ENCODE measurements at places on chromosomes 13 and 19.

DNA sequence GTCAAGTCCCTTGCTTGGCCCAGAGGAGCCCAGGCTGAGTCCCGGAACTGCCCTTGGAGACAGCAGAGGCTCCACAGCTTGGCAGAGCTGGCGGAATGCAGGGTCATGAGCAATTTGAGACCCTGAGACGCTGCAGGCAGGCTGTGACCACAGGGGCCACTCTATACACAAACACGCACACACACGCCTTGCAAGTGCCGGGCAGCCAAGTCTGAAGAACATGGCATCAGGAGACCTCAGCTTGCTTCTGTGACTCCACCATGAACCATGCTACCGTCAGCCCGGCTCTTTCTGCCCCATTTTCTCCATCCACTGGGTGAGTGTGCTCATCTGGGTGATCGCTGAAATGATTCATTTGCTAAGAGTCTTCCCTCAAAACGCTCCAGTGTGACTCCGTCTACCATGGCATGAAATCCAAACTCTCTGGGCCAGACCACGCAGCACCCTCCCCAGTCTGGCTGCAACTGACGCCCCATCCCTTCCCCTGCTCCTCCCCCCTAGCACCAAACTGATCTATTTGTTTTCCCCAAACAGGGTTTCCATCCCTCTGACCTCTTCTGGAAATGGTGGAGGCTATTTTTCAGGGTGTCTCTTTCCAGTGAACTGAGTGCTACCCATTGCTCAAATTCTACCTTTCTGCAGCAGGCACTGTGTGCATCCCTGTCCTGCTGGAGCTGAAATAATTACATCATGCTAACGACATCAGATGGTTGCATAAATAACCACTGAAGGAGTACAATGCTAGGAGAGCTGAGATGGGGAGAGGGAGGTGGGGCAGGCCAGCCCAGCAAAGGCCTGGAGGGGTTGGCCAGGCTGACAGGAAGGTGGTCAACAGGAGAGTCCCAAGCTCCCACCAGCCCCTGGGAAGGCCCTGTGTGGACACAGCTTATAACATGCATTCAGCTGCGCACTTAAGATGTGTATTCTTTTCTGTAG is 3.1 kb downstream of the CARS2 start:
- DNase-seq, result no peak

- no peak for DNase-seq
These were observed 1092.8 kb downstream of the PCDH9 start for GRCh38 chr13:66137384-66137783.

- no peak for DNase-seq
These were observed 57.2 kb downstream of the SOX1 start for GRCh38 chr13:112124141-112124540.

DNA sequence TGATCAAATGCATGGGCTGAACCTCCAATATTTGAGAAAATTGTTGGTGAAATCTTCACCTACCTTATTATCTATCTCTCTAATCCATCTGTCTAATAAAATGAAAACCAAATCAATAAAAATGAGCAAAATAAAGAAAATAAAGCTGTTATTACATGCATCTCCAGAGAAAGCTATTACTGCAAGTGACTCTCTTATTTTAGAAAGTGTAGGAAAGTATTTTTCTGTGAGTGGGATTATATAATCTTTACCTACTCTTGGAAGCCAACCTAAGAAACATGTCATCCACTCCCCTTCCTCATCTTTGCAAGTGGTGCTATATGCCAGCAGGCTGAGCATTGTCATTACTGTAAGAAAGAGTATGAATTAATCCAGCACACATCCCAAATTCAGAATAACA is 191.5 kb upstream of the RFC3 start:
- no peak for DNase-seq

- DNase-seq, result no peak
These were observed 301.9 kb downstream of the SPRY2 start for GRCh38 chr13:80039000-80039399.

- no peak for DNase-seq
These were observed 11.2 kb upstream of the KLF12 start for GRCh38 chr13:74145249-74145975.

- DNase-seq, result no peak
These were observed 111.5 kb downstream of the TEX26 start for GRCh38 chr13:31043957-31044356.

- no peak for DNase-seq
These were observed 9.0 kb upstream of the MYDGF start for GRCh38 chr19:4678881-4679790.

DNA sequence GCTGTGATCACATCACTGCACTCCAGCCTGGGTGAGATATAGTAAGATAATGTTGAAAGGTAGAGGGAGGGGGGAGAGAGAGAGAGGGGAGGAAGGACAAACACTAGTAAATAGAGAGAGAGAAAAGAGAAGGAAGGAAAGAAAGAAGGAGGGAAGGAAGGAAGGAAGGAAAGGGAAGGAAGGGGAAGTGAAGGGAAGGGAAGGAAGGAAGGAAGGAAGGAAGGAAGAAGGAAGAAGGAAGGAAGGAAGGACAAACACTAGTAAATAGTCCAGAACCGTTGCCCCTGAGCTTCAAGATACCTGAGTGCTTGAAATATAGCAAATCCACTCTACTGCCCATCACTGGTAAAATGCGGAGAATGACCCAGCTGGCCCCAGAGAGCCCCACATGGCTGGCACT is 156.5 kb upstream of the ZNF507 start:
- no peak for DNase-seq

DNA sequence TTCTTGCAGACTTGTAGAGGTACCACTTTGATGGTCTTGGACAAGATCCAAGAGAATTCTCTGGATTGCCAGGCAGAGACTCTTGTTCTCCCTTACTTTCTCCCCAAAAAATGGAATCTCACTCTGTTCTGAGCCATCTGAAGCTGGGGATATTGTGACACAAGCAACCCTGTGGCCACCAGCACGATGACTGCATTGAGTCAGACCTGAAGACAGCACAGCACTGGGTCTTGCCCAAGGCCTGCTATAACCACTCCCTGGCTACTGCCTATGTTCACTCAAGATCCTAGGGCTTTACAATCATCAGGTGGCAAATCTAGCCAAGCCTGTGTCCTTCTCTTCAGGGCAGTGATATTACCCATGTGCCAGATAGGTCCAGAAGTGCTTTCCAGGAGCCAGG is 202.5 kb upstream of the SERP2 start:
- DNase-seq, result no peak

DNA sequence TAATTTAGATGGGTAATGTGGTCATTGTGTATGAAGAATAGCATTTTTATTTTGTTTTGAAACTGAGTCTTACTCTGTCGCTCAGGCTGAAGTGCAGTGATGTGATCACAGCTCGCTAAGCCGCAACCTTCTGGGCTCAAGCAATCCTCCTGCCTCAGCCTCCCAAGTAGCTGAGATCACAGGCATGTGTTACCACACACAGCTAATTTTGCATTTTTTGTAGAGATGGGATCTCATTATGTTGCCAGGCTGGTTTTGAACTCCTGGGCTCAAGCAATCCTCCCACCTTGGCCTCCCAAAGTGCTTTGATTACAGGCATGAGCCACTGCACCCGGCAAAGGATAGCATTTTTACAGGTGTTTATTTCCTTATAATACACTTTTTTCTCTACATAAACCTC is 36.6 kb downstream of the SERTM1 start:
- no peak for DNase-seq

DNA sequence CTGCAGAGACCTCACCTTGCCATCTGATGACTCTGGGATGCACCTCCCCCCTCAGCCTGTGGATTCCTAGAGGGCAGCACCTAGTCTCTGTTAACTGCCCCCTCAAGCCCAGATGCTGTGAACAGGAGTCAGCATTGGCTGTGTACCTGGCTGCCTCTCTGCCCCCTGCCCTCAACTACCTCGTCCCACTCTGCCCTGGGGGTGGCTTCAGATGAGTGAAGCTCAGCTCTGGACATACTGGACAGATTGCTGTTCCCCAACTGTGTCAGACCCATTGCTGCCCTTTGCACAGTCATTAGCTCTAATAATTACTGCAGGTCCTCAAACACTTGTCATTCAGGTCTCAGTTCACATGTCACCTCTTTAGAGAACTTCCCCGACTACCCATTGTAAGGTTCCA is 182.1 kb upstream of the TSHZ3 start:
- no peak for DNase-seq

DNA sequence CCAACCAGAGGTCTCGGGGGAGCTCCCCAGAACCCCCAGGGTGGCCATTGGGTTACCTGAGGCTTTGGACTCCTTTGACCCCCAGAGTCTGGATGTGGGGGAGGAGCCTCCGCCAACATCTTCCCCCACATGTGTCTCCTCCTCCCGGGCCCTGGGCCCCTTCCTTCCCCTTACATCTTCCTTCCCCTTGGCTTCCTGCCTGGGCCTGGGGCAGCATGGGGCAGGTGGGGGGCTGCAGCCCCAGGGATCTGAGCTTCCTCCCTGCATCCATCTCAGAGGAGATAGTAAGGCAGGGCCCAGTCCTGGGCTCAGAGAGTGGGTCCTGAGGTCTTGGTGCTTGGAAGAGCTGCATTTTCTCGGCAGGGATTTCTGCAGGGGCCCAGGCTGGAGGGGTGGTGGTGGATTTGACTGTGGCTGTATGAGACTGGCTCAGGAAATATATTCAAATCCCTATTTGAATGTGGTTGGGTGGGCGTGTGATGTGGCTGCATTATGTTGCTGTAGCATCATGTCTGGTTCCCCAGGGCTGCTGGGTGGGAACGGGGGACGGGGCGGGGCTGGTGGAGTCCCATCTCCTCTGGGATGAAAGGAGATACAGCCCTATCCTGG is 919 bp downstream of the VAV1 start:
- peak; percentile 74 for DNase-seq

DNA sequence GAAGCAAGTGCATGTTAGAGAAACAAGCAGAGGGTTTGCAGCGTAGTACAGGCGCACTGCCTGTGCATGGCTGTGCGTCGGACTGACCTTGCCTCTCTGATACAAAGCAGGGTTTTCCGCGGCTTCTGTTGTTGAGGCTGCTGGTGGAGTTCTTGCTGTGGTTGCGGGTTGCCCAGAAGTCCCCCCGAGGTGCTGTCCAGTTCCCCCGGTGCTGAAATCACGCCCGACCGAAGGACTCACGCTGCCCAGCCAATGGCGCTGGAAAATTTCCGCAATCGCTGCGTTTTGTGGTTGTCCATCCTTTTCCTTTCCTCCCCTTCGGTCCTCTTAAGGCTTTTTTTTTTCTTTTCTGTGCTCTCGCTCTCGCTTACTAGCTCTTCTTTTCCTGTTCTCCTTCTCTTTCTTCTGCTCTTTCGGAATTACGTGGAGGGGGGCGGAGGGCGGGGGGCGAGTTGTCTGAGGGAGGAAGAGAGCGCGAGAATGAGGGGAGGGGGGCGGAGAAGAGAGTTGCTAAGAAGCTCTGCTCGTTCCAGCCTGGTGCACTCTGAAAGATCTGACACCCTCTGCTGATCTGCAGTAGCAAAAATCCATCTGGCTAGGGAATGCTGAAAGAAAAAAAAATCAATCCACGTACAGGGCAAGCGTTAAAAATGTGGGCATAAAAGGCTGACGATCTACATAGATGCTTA is at the start of gene SLITRK1:
Gene SLITRK1, minus strand, starts transcription at position 558 of the 689 bp plus-strand sequence. CDS start 967 bp downstream, outside the sequence.
- DNase-seq, result peak; percentile 31

GRCh38 chr19:1377176-1377964 is 6.3 kb upstream of the NDUFS7 start:
- DNase-seq, result no peak

GRCh38 chr13:69300131-69300530 is 807.5 kb upstream of the ATXN8OS start:
- no peak for DNase-seq

- DNase-seq, result no peak
These were observed 77.2 kb upstream of the ARHGEF7 start for GRCh38 chr13:111037927-111038326.

GRCh38 chr13:88086577-88086976 is 415.4 kb downstream of the SLITRK5 start:
- no peak for DNase-seq

DNA sequence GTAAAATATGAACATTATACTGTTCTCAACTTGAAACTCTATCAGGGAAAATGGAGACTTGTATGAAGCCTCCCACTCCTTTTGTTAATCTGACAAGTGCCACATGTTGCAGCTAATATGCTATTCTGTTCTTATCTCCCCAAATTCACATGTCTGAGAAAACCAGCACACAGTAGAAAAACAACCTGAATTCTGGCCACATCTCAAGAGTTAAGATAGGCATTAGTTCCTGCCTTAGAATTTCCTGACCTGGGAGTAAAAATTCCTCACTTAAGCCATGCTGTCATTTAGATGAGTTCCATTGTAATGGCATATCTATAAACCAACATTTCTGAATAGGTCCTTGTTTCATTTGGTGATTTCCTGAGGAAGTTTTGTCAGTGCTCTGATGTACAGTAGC is 1098.5 kb downstream of the EFNB2 start:
- DNase-seq, result no peak

- DNase-seq, result no peak
These were observed 241.9 kb downstream of the UQCRFS1 start for GRCh38 chr19:28971049-28971448.

- DNase-seq, result peak; percentile 55
These were observed at the start of gene MYDGF for GRCh38 chr19:4669723-4670480. MYDGF (minus strand) TSS chr19:4670342; CDS start chr19:4670334, 8 bp downstream.

DNA sequence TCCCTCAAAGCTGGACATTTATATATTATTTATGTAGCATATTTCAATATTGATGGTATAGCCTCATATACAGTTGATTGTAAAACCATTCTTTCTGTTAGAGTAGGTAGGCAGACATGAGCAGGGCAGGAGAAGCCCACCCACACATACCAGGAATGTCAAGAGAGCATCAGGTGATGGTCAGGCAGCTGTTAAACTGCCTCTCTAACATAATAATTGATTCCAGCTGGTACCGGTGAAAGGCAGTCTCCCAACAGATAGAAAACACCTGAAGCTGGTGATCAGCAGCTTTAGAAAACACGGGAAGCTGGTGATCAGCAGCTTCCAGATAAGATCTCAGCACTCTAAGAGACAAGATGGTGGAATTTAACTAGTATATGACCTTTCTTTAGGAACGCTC is 132.9 kb downstream of the SLITRK6 start:
- DNase-seq, result no peak

GRCh38 chr13:69737129-69737935 is 370.3 kb upstream of the ATXN8OS start:
- DNase-seq, result no peak

- DNase-seq, result peak; percentile 8
These were observed 186.2 kb upstream of the GPR12 start for GRCh38 chr13:26946684-26947343.

GRCh38 chr19:33254245-33254824 is 28.7 kb upstream of the SLC7A10 start:
- no peak for DNase-seq

DNA sequence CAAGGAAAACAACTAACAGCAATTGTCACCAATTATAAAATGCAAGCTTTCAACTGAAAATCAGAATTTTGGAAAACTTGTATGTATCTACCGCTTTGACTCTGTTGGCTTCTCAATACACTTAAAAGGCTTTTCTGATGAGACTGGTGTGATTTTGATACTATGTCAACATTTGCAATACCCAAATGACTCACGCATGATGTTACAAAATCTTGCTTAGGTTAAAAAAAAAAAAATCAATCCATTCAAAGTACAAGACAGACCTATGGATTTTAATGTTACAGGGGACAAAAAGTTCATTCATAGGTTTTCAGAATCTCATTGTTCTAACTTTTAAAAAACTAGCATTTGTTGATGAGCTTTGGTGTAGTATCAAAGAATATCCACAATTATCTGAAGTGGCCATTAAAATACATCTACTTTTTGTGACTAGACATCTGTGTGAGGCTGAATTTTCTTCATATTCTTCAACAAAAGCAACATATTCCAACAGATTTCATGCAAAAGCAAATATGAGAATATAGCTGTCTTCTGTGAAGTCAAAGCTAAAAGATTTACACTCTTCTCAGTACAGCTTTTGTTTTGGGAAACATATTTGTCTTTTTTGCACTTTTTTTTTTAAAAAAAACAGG is 10.7 kb downstream of the ELF1 start:
- DNase-seq, result peak; percentile 27

GRCh38 chr13:28865149-28865744 is 45.1 kb downstream of the MTUS2 start:
- DNase-seq, result no peak
